ENCODE measurements at places on chromosomes 4 and X. TPM values are rescaled to one million over a fixed set of nuclear protein-coding genes. Genes with fewer than 3 reads are reported as not detected.

- DNase-seq = no peak
Observed at GRCh38 chr4:85979276-85979675, 380.6 kb downstream of the MAPK10 start.

GRCh38 chr4:124783847-124784246 lies 71.3 kb upstream of the ANKRD50 start:
- DNase-seq = no peak

- peak; percentile 83 for DNase-seq
Observed at GRCh38 chr4:139083607-139083955, 68.0 kb downstream of the NOCT start.

DNA sequence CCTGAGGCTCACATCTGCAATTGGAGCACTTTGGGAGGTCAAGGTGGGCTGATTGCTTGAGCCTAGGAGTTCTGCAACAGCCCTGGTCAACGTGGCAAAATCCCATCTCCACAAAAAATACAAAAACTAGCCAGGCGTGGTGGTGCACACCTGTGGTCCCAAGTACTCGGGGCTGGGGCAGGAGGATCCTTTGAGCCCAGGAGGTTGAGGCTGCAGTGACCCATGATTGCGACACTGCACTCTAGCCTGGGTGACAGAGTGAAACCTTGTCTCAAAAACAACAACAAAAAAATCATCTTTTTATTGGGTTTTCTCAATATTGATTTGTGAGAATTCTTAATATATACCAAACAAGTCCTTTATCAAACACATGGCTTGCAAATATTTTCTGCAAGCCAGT lies 64.9 kb downstream of the ANKRD17 start:
- DNase-seq = no peak

- DNase-seq = no peak
Observed at GRCh38 chr4:17012451-17012850, 114.0 kb upstream of the LDB2 start.

DNA sequence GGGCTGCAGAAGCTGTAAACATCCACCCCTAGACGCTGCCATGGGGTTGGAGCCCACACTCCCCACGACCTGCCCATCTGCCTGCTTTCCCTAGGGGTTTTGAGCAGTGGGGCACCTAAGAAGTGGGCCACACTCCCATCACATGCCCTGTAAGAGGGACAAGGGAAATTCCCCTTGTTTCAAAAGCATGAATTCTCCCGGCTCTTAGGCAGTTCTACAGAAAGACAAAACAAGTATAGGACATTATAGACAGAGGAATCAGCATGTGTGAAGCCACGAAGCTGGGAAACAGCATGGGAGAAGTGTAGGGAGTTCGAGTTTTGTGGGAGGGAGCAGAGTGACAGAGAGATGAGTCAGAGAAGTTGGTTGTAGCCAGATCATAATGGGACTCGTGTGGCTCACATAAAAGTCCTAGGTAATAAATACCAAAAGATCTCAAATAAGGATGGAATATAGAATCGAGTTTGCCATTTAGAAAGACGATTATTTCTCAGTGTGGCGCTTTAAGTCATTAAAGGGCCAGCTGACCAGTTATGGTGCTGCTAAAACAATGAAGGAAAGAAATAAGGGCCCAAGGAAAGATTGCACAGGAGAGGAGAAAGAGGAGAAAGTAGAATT lies 23.9 kb downstream of the APOO start:
- no peak for DNase-seq

GRCh38 chr4:139943277-139943676 lies 210.7 kb downstream of the MAML3 start:
- no peak for DNase-seq

DNA sequence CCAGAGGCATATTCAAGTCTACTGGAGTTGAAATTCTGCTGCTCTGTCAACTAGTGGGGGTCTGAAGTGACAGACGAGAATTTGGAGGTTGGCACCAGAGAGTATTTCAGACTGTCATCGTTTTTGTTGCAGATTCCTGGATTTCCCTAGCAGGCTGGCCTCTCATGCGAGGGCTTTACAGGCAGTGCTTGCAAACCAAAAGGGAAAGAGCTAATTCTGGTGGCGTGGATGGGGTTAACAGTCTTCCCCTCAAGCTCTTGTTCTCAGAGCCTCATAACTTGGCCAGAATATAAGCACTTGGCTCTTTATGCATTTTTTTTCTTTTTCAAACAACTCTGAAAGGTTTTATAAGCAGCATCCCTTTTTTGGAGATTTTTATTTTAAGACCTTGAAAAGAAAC lies at the start of gene SPARCL1:
Gene SPARCL1, minus strand, starts transcription at position 190 of the 400 bp plus-strand sequence. CDS start 29,802 bp downstream, outside the sequence.
- DNase-seq = no peak

- DNase-seq = peak; percentile 88
Observed at GRCh38 chr4:184097241-184097605, 120.5 kb downstream of the ENPP6 start.

UGT2B11 gene
- total RNA-seq = 0.49 TPM

LRAT gene
- 1.2 TPM for total RNA-seq

IL15 gene
- 1.2 TPM for total RNA-seq

NMU gene
- total RNA-seq = 34.3 TPM

MFSD8 gene
- total RNA-seq = 25.3 TPM

MID1 gene
- 5.0 TPM for total RNA-seq

NKAP gene
- total RNA-seq = 5.6 TPM

SLC2A9 gene
- 3.5 TPM for total RNA-seq
